ENCODE measurements at places on chromosomes 5 and 9.

- no peak for DNase-seq
These were observed 36.0 kb downstream of the ANKRD33B start for GRCh38 chr5:10599862-10600284.

DNA sequence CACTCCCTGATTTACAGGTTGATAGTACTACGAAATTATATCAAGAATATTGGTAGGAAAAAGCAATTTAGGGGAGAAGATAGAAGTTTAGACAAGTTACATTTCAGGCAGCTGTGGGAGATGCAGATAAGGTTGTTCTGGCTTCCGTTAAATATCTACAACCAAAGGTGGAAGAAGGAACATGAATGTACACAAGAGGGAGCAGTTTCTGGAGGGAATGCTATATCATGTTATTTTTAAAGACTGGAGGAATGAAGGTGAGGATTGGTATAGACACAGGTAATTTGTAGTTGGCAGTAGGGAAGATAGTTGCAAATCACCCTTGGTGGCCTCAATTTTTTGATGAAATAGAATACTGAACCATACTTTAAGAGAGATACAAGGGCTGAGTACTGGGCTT lies 187.3 kb upstream of the NMUR2 start:
- no peak for DNase-seq

- no peak for DNase-seq
These were observed 199.4 kb downstream of the ARRDC3 start for GRCh38 chr5:91183743-91184142.

GRCh38 chr5:139829471-139829870 lies 33.9 kb downstream of the PSD2 start:
- no peak for DNase-seq

DNA sequence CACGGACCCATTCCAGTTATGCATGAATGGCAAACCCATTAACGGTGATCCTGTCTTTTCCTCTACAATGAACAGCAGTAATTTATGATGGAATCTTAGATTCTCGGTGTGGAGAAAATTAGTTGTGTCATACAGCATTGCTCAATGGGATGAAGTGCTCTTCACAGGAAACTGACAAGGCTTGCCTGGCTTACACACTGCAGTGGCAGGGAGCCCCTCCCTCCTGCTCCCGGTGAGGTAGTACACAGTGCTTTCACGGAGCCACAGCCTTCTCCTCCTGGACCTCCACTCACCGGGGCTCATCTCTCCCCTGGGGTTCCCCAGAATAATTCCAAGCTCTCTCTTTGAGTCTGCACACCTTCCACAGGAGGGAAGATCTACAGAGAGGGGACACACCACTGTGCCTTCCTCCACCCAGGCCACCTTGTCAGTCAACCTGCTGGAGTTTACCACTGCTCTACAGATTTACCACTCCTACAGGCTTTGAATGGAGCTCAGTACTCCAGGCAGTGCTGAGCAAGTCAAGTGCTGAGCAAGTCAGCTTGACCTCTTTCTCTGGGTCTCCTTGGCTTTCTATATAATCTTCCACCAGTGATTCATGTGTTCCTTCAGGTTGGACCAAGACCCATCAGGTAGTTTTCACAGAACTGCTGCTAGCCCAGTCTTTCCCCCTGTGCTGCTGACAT lies 59.1 kb upstream of the TBC1D2 start:
- no peak for DNase-seq

GRCh38 chr5:115116001-115116400 lies 53.7 kb downstream of the TRIM36 start:
- peak; percentile 51 for DNase-seq

DNA sequence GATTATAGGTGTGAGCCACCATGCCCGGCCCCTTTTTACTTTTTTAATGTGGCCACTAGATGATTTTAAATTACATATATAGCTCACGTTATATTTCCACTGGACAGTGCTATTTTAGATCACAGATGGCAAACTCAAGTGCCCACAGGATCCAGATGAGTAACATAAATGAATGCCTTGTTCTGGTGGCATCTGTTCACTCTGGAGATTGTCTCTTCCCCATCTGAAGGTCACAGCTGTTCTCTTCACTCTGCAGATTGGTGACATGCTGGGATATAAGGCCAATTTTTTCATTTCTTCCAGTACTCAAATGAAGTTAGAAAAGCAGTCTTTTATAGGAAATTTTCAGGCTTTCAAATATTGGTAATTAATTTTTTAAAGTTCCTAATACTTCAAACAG lies 160.1 kb downstream of the DOCK8 start:
- no peak for DNase-seq

DNA sequence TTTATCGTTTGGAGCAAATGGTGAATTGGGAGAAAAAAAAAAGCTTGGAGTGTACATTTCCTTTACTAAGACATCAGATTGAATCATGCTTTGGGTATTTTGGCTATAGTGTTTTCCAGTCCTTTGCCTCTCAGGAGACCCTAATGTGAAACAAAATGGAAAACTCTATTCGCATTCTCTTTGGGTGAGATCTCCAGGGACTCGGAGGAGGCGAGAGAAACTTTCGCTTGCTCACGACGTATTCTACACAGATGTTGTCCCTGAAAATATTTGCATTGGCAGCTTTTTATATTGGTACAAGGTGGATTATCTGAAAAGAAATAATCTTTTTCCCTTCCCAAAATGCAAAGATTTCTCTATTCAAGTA lies 1240.1 kb upstream of the WWC1 start:
- no peak for DNase-seq

- DNase-seq, result no peak
These were observed 235.0 kb downstream of the ACTL7B start for GRCh38 chr9:108620767-108621166.

- DNase-seq, result no peak
These were observed 169.8 kb upstream of the KCNN2 start for GRCh38 chr5:114192108-114192507.

DNA sequence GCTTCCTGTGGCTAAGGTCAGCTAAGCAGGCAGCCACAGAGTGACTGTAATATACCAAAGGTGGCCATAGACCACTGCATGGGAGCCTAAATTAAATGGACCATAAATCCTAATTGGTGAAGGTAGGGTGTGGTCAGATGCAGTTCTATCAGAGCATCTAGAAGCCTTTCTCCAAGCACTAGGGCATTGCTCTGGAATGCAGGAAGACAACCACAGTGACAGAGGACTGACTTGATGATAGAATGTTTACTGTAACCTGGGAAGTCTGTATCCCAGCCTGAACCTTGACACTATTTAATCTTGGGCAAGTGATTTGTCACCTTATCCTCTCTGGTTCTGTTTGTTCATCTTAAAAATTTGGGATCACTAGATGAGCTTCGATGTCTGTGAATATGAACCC lies 2.3 kb downstream of the FBXO38 start:
- DNase-seq, result no peak

DNA sequence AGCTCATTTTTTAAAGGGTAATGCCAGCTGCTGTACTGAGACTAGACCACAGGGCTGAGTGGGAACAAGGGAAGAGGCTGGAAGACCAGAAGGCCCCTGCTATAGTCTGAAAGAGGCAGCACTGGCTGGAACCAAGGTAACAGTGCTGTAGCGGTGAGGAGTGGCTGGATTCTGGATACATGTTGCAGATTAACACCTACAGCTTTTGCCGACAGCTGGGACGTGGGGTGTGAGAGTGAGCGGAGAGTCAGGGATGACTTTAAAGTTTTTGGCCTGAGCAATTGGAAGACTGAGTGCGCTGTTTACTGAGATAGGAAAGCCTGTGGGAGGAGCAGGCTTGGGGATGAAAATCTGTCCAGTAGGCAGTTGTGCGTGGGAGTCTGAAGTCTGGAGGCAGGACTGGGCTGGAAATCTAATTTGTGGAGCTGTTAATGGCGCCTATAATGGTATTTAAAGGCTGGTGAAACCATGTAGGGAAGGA lies 26.5 kb downstream of the AQP7 start:
- no peak for DNase-seq

GRCh38 chr5:158162026-158162425 lies 303.1 kb upstream of the CLINT1 start:
- DNase-seq, result no peak

- peak; percentile 68 for DNase-seq
These were observed 9.8 kb downstream of the LURAP1L start for GRCh38 chr9:12784461-12785259.

GRCh38 chr9:22415941-22416691 lies 30.5 kb upstream of the DMRTA1 start:
- DNase-seq, result no peak

GRCh38 chr5:170361116-170361515 lies 28.1 kb downstream of the KCNMB1 start:
- DNase-seq, result no peak

- DNase-seq, result no peak
These were observed 35.5 kb downstream of the PIP5K1B start for GRCh38 chr9:68740561-68740960.
